ENCODE measurements at places on chromosomes 3 and 15.

DNA sequence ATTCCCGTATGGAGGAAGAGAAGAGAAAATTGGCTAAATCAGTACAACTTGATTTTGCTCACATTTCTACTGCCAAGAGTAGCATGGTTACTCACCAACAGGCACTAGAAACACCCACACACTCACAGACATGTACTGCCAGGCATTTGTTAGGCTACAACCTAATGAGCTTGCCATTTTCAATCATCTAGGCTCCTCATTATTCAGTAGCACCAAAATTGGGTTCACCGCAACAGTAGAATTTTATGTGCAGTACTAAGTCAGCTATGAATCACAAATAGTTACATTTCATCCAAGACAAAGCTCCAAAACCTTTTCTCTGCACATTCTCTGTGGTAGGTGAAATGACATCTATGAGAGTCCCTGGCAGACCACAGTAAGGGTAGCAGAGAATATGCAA, 15.0 kb upstream of the THUMPD3 start:
- no peak for DNase-seq

- no peak for DNase-seq
Measured at GRCh38 chr3:127217596-127218453, 24.9 kb downstream of the PRR23E start.

GRCh38 chr3:106376016-106376570, 507.3 kb upstream of the CBLB start:
- DNase-seq = no peak

DNA sequence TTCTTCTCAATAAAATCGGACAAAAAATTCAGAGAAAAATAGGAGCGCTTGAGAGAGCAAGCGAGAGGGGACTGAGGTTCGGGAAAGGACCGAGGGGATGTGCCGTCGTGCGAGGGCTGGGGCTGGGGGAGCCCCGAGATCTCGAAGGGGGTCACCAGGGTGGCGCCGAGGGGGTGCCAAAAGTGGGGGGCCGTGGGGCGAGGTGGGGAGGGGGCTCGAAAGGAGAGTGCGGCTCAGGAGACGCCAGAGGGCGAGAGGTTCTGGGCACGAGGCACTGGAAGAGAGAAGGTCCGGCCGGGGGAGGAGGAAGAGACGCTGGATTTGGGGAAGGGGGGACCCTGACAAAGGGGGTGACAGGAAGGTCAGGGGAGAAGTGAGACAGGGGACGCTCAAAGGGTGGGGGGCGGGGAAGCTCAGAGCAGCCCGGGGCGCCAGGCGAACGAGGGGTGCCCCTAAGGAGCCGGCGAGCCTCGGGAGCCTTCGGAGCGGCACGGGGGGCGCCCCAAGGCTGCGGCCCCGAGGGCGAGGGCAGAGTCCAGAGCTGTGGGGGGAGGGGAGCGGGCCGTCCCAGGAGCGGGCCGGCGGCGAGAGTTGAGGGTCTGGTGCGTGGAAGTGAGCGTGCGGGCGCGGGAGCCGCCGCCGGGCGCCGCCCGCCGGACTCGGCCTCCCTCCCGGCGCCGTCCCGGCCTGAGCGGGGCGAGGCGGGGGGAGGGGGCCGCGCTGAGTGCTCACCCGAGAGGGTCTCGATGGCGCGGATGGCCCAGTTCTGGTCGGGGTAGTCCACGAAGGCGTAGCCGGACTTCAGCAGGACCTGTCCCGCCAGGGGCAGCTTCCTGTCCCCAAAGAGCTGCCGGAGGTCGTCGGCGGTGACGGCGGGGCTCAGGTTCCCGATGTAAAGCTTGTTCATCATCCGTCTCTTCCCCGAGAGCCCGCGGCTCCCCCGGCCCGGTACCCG, 514 bp downstream of the IGF2BP2 start:
- no peak for DNase-seq

- DNase-seq = no peak
Measured at GRCh38 chr15:68997050-68997449, 17.4 kb upstream of the NOX5 start.

DNA sequence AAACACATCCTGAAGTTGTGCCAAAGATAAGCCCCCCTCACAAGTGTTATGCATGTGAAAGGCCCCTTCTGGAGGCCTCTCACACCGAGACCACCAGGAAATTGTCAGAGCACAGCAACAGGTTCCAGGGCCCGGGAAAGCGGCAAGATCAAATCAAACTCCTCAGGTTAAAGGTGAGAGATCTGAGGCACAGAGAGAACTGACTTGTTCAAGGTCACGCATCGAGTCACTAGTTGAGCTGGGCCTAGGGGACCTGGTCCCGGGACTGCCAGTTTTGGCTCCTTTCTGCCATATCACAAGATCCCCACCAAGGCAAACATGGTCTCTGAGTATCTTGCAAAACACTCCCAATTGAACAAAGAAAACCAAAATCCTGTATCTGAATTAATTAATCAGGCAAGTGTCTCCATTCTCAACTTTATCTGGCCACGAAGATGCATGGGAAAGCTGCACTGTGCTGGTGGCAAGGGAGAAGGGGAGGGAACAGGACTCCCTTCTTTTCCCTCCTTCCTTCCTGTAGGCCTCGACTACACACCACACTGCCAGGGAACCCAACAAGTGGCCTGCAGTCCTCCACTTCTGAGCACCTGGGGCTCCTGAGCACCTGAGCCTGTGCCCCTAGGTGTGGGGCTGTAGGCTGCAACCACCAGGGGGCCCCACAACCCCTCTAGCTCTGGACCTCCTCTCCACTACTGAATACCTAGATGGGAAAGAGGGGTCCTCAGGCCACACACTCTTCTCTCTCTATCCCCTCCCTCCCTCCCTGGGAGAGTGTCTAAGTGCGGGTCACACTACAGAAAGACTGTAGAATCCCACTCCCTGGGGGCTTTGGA, 37.3 kb downstream of the ANP32A start:
- DNase-seq = peak; percentile 42

GRCh38 chr3:9111866-9112265, 137.6 kb downstream of the SRGAP3 start:
- no peak for DNase-seq

DNA sequence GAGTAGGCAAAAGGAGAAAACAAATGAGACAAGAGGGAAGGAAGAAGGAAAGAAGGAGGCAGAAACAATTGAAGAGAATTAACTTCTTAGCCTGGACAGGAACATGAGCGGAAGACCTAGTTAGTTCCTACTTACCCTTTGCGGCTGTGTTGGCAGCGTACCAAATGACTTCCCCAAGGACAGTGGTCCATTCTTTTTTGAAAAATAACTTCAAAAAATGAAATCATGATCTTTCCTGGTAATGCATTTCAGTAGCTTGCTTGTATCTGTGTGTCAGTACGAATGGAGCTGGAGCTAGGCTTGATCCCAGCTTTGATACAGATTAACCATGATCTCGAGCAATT, 41.5 kb upstream of the CFAP161 start:
- no peak for DNase-seq

- DNase-seq = no peak
Measured at GRCh38 chr15:24899367-24899766, 55.4 kb upstream of the SNRPN start.

DNA sequence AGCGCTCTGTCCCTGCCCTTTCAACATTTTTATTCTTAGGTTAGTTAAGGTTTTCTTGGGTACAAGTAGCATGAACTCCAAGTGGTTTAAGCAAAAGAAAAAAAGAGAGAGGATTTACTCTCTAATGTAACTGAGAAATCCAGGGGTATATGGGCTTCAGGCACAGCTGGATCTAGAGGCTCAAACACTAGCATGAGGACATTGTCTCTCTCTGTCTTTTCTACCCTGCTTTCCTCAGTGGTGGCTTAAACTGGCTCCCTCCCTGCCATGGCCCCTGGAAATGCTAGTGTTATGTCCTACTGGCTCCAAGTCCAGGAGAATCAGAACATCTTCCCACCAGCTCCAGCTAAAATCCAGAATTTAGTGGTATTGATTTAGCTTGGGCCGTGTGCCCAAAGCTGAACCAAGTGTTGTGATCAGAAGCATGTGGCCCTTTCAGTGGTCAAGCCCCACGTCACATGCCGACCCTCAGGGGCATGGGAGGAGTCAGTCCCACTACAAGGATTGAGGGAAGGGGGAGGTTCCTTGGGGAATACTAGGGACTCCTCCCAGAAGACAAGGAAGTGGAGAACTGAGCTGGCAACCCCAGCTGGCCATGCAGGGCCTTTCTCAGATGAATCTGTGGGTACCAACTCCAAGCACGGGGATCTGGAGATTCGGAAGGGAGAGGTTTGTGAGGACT, 58.0 kb downstream of the LINGO1 start:
- DNase-seq = no peak

- DNase-seq = no peak
Measured at GRCh38 chr3:127371846-127372245, 84.0 kb upstream of the PRR20G start.

GRCh38 chr15:46301826-46302225, 667.0 kb downstream of the SQOR start:
- DNase-seq = no peak

Data from activated CD4-positive, alpha-beta T cell treated with anti-CD3 and anti-CD28 coated beads, Interleukin-2, Interleukin-4, amounts not matched to agents 100 ng/mL and 50 ng/mL, durations not matched to agents 16 hours and 8 hours (primary cell).